ENCODE measurements at places on chromosomes 2 and 18.

- no peak for DNase-seq
Observed at GRCh38 chr2:25378731-25379490, 37.2 kb upstream of the DNMT3A start.

DNA sequence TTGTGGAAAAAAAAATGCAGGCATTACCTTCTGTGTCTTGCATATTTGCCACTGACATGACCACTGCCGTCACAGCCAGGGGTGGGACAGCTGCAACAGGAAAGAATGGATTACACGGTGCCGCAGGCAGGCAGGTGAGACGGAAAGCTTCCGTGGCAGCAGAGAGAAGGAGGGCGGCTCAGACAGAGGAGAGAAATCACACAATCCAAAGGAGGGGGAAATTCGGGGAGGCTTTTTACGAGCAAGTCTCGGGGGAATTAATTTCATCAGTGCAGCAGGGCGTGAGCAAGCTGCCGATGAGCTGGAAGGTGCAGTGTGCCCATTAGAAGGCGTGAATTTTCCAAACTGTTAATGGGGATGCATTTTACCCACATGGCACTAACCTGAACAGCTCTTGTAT lies 234.8 kb upstream of the PXDN start:
- no peak for DNase-seq

- DNase-seq: no peak
Observed at GRCh38 chr18:10149768-10150556, 236.1 kb downstream of the VAPA start.

GRCh38 chr2:237733677-237734300 lies 64.8 kb upstream of the RBM44 start:
- DNase-seq: no peak

GRCh38 chr2:80238692-80239469 lies 65.7 kb downstream of the LRRTM1 start:
- peak; percentile 1 for DNase-seq

All from stimulated activated CD4-positive, alpha-beta T cell treated with anti-CD3 and anti-CD28 coated beads, Interleukin-12 subunit alpha, Interleukin-12 subunit beta, amount 100 ng/mL, for 4 hours (primary cell).